ENCODE measurements at places on chromosomes 6 and 20.

GRCh38 chr20:35774391-35774790 lies 2.6 kb downstream of the PHF20 start:
- no peak for DNase-seq

DNA sequence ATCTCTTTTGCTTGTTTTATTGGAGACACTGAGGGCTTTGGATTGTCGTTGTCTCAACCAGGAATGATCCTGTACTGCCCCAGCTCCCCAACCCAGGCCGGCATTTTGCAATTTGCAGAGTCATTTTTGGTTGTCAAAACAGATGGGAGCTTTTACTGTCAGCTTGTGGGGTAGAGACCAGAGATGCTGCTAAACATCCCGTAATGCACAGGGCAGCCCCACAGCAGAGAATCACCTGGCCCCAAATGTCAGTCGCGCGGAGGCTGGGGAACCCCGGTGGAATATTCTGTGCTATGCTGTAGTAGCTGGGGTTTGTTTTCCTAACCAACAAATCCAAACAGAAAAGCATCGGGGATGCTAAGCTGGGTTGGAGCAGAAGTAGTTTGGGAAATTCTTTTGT lies 99.7 kb downstream of the TSHZ2 start:
- no peak for DNase-seq

- DNase-seq, result no peak
Observed at GRCh38 chr6:112470950-112471349, 123.8 kb downstream of the RFPL4B start.

DNA sequence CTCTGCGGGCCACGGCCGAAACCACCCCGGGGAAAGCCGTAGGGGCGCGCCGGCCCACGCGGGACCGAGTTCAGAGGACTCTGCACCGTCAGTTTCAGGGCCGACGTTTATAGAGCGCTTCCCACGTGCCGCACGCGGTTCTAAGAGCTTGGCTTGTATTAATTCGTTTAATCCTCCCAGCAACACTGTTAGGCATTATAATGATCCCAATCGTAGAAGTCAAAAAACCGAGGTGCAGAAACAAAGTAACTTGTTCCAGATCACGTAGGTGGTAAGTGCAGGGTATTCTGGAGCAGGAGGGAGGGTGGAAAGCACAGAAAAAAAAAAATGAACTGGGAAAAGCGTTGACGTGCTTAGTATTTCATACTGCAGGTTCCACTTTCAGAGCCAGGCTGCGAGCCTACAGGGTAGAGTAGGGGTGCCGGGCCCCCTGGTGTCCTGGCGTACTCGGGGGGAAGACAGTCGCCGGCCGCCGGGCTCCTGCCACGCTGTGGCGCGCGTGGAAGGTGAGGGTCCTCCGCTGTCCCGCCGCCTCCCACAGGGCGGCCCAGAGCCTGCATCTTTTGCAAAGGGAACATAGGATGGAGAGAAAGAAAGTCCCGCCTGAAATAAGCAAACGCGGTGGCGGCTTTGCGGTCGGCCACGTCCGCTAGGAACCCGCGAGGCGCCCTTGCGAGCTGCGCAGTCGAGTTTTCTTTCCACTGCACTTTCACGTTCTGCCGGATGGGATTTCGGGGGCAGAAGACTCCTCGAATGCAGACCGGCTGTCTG lies 10.2 kb upstream of the FOXF2 start:
- DNase-seq, result no peak

DNA sequence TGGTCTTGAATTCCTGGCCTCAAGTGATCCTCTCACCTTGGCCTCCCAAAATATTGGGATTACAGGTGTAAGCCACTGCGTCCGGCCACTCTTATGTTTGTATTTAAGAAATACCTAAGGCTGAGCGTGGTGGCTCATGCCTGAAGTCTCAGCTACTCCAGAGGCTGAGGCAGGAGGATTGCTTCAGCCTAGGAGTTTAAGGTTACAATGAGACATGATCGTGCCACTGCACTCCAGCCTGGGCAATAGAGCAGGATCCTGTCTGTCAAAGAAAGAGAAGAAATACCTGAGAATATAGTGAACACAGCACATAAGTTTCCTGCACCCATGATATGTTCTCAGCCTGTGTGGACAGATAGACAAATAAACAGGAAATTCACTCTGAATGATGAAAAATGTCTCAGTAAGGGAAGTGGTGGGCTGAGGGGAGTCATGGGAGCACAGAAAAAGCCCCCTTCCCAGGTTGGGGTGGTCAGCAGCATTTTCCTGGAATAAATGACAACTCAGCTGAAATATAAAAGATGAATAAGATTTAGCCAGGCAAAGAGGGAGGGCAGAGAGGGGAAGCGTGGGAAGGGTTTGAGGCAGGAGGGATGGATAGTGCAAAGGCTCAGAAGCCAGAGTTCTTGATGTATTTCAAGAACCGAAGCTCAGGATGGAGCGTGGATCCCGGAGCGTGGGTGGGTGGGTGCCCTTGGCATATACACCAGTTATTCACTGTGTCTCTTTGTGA lies 13.8 kb upstream of the MMP9 start:
- DNase-seq, result no peak

- no peak for DNase-seq
Observed at GRCh38 chr20:51318058-51318949, 224.2 kb downstream of the NFATC2 start.

DNA sequence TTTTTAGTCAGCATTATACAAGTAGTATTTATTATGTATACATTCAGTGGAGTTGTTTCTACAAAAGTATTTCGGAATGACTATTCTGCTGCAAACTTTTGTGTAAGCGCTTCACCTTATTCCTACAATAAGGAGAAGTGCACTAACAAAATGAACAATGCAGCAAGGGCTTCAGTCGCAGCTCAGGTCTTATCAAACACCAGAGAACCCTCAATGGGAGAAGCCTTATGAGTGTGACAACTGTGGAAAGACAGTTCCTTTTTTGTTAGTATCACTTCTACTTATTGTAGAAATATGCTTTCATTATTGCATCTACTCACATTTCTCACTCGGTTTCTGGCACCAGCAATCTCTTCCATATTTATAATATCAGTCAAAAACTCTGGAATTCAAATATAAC lies 18.8 kb downstream of the ZKSCAN3 start:
- DNase-seq, result no peak

DNA sequence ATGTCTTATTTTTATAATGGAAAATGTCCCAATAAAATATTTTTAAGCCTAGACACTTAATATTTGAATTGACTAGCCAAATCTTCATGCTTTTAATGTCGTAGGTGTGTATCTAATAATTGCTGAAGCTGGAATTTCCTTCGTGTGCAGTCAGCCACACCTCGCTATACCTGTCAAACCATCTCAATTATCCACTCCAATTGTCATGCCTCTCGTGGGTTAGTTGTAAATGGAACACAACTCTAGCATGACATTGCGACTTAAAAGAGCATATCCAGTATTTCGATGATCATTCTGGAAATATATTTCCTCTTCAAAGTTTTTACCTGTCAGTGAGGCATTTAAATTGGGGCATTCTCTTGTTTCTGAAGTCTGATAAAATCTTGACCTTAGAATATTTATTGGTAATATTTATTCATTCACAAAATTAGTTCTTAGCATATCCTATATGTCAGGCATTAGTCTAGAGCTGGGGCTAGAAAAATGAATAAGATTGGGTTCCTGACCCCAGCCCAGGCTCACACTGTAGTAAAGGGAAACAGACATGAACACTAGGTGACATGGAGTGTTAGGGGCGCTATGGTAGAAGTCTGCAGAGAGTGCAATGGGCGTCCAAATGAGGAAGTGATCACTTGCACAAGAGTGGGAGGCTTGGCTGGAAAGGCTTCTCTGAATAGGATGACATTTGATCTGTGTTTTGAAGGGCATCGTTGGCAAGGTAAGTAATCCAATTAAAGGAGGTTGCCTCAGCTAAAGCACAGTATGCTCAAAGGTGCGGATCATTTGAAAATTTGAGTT lies 11.0 kb upstream of the CFAP206 start:
- DNase-seq, result no peak

- DNase-seq, result no peak
Observed at GRCh38 chr20:45183084-45183483, 8.4 kb downstream of the PI3 start.

- no peak for DNase-seq
Observed at GRCh38 chr6:95973976-95974375, 41.8 kb upstream of the FUT9 start.

GRCh38 chr6:64254558-64254957 lies 619.0 kb downstream of the PHF3 start:
- DNase-seq, result no peak

GRCh38 chr6:36350681-36351571 lies 14.2 kb upstream of the BNIP5 start:
- no peak for DNase-seq

GRCh38 chr20:36601540-36601939 lies 4.0 kb upstream of the RAB5IF start:
- DNase-seq, result no peak

GRCh38 chr6:3383525-3383924 lies 73.3 kb downstream of the SLC22A23 start:
- no peak for DNase-seq

DNA sequence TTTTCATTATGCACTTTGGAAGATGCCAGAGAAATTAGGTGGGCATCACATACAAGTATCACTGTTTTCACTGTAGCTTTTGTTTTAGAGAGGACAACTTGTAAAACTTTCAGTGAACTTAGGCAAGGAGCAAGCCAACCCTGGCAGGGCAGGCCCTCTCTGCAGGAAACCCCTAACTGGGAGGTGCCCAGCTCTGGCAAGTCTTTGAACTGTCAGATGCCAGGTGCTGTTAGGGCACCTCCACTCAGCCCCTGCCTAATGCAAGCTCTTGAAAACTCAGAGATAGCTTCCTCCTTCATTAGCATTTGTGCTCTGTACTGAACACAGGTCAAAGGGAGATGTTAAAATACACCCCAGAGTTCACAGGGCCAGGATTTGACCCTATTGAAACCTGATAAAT lies 774.2 kb upstream of the FLRT3 start:
- DNase-seq, result no peak

DNA sequence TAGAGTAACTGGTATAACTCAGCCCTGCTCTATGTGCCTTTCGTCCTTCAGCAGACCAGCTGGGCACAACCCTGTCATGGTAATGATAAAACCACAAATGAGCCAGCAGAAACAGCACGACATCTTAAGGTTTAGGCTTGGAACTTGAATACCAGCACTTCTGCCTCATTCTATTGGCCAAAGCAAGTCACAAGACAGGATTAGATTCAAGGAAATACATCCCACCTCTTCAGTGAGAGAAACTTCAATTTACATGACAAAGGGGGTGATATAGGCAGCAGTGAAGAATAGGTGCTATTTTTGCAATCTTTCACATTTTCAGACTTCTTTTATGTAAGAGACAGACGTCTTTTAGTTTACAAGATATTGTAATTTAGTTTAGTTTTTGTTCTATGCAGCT lies 69.8 kb upstream of the SLC35F1 start:
- no peak for DNase-seq

GRCh38 chr6:56490993-56491392 lies 151.7 kb downstream of the DST start:
- DNase-seq, result no peak

DNA sequence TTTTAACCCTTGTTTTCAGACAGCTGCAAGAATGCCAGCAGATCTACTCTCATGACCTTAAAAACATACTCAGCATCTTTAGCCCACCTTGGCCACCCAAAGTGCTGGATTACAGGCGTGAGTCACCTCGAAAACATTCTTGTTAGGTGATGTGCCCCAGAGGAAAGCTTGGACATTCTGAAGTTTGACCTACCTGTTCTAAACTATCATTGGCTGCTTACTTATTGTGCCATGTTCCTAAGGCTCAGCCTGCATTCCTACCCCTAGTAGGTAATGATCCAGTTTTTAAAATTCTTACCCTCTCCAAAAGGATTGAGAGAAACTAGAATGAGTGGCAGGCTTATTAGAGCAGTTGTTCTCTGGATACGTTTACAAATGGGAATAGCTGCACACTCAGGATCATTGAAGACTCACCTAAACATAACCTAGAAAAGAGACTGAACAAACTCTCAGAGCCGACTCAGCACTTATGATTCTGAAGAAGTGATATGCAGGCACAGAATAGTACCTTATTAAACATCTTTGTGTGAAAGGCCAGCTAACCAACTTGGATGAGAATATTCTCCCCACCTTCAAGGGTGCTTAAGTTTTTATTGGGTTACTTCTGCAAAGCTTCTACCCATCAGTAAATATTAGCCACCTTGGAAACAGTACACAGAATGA lies 362.1 kb downstream of the NRN1 start:
- no peak for DNase-seq

DNA sequence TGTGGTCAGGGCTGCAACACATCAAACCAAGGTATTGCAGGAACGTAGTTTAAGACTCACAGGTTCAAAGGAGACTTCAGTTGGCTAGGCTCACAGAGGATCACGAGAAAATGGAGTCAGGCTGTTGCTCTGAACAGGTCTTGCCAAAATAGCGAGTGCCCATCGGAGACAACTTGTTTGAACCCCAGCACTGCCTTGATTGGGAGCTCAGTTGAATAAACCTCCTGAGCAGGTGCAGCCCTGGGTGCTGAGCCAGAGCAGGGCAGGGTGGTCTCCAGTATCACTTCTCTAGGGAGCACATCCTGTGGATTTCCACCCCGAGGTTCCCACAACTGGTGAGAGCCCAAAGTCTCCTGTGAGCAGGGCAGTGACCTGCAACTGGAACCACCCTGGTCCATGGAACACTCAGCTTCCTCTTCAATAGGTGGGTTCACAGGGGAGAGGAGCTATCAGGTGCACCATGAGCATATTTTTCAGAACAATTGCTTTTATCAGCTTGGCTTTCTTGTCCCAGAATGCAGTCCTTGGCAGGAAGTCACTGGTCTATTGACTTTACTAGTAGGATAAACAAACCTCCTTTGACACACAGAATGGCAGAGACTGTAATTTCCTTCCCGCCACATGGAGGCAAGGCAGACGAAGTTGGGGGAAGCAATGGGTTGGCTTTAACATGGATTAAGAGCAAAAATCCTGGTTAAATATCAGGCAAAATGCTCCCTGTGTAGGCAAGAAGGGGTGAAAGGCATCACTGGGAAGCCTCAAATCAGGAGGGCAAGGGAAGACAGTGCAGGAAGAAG lies 267.7 kb upstream of the FOXQ1 start:
- DNase-seq, result no peak

DNA sequence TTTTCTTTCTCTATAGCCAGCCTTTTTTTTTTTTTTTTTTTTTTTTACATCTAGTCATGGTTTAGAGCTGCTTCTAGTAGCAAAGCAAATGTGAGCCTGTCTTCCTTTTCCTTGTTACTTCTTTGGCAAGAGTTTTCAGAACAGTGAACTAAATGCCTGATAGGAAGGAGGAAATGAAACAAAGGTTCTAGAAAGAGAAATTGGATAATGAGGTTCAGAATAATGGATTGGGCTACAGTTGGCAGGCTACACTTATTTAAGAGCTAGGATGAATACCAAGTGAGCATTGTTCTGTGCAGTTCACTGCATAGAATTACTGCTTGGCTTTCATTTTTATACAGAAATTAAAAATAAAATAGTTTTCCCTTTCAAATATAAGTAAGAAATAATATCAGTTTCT lies 78.6 kb downstream of the HIVEP1 start:
- no peak for DNase-seq
